ENCODE measurements at places on chromosomes 6 and 20.
A peak's percentile ranks its signal among the peaks of the same experiment; 100 is the strongest.

DNA sequence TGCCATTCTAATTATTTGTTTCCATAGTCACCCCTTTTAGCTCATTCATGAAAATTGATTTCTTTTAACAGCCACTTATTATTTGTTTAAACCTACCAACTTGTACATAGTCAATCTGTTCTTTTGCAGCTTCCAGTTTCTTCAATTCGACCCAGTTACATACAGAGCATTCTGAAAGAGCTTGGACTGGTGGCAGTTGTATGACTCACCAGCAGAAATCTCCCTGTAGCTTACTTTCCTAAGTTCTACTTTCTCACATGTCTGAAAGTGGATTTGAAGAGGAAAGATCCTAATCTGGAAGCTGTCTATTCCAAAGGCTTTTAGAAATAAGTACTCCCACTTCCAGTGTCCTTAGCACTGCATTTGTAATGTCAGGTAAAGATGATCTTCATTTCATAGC lies 447.9 kb downstream of the HTR1B start:
- DNase-seq = no peak

- DNase-seq = no peak
These were observed 390.8 kb upstream of the IRAK1BP1 start for GRCh38 chr6:78476561-78476960.

- no peak for DNase-seq
These were observed 85.8 kb downstream of the SLC35F1 start for GRCh38 chr6:117992856-117993255.

DNA sequence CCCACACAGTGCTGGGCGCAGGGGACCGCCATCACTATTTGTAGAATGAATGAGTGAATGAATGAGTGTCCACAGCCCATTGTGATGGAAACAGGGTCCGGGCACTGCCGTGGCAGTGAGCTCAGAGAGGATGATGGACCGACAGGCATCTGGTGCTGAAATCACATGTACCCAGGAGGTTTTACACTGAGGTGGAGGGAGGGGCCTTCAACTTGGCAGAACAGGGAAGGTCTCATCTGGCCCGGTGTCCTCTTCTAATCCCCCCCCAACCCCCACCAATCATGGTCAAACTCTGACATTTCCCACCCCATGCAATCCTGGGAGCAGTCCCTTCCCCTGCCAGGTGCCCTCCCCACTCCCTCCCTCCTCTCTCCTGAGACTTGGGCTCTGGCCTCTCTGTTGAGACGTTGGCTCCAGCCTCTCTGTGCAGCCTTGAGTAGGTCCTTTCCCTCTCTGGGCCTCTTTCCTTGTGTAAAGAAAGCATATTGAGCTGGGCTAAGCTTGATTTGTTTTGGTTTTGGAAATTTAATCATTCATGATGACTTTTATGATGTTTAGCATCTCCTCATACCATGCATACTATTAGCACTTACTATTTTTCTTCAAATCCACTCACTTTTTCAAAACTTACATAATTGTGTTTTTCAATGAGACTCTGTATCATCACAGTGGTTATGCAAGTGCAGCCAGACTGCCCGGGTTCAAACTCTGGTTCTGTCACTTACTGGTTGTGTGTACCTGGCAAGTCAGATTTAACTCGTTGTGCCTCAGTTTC lies 10.8 kb downstream of the KIAA1755 start:
- no peak for DNase-seq

DNA sequence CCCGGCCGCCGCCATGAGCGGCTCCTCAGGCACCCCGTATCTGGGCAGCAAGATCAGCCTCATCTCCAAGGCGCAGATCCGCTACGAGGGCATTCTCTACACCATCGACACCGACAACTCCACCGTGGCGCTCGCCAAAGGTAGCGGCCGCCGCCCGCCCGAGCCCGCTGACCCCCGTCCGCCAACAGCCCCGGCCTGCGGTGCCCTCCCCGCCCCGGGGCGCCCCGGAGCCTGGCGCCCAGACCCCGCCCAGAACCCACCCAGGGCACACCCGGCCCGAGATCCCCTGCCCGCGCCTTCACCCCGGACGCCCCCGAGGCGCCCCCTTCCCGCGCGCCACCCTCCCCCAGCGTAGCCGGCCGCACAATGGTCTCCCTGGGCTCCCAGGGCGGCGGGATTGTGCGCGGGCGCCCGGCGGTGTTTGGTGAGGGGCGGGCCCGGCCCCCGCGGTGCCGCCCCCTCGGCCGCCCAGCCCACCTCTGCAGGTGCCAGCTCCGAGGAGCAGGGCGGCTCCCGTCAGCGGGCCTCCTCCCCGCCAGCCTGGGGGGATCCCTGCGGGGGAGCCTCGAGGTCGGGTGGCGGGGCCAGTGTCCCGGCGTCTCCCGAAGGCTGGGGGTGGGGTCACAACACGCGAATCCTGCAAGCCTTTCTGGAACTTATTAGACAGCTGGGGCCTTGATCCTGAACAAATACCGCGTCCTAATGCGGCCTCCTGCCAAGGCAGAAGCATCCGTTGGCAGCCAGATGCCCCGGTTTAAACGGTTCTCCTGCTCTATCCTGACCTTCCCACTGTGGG lies 577 bp downstream of the LSM14B start:
- DNase-seq = peak; percentile 55

DNA sequence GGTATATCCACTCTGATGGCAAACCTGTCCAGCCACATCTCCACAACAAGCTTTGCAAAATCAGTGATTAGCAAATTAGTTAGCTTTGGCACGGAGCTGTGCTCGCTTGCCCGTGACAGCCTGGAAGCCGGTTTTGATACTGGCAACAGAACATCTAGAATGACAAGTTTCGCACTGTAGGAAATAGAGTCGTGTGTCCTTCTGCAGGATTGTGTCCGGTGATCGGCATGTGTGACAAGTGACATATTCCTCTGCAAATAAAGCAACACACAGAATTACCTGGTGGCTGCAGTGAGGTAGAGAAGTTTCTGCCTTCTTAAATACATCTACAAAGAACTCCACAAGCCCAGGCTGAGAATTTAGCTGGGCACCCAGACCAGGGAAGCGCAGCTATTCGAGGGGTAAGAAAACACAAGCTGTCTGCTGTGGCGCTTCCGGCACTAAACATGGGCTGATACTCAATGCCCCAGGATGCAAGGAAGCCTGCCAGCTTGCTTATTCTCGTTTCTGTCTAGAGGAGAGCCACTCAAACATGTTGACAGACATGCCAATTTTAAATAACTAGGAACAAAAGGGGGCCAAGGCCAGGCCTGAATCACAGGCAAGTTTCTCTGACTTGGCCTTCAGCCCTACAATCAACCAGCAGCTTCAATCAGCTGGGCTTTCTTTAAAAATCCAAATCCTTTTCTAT lies 22.2 kb downstream of the EIF2S2 start:
- DNase-seq = no peak

- DNase-seq = no peak
These were observed 61.3 kb downstream of the HS3ST5 start for GRCh38 chr6:114281496-114281895.

DNA sequence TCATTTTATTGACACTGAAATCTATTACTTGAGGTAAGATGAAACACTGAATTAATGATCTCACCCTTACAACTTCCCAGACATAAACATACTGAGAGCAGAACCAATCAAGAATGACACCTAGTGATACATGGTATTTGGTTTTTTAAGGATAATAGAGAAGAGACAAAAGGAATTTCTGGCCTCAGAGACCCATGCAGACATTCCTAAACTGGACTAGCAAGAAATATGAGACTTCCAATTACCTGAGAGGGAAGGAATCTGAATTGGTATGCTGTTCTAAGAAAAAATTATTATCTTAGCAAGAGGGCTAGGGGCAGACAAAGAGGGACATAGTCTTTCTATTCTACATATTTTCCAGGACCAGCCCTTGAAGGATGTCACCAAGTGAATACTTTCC lies 141.1 kb downstream of the BMP5 start:
- DNase-seq = no peak

GRCh38 chr6:62086047-62086446 lies 200.0 kb downstream of the KHDRBS2 start:
- no peak for DNase-seq

DNA sequence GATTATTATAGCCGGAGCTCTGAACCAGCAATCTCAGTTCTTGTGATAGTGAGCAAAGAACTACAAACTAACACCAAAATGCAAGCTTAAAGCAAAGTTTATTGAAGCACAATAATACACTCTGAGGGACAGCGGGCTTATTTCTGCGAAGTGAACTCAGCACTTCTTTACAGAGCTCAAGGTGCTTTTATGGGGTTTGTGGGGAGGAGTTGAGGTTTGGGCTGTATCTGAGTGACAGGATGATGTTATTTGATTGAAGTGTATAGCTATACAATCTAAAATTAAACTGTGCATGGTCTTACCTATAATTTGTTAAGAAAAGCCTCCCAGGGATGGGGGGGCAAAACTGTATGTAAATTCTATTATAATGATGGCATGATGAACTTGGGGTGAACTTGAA lies 1.0 kb upstream of the HFE start:
- no peak for DNase-seq

GRCh38 chr6:80647156-80647555 lies 540.7 kb downstream of the BCKDHB start:
- no peak for DNase-seq

GRCh38 chr6:7215798-7216231 lies 97.2 kb downstream of the SSR1 start:
- DNase-seq = no peak

- DNase-seq = no peak
These were observed 104.7 kb upstream of the SGK1 start for GRCh38 chr6:134422426-134423231.

GRCh38 chr6:15819226-15819625 lies 156.4 kb upstream of the DTNBP1 start:
- no peak for DNase-seq

- no peak for DNase-seq
These were observed 14.3 kb upstream of the MAP1LC3A start for GRCh38 chr20:34544109-34544796.

DNA sequence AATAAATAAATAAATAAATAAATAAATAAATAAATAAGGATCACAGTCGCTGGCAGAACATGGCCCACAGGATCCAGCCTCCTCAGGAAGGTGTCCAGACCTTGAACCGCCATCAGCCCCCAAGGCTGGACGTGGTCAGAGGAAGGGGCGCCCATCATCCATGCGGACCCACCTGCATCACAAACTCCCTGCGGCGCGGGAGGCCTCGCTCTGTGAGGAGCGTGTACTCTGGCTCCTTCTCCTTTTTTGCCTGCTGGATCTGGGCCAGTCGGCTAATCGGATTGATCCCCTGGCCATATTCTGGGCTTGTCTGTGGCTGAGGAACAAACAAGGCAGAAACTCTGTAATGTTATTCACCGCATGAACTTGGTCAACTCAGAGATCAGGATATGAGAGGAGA lies 65.2 kb downstream of the STAU1 start:
- DNase-seq = no peak

- peak; percentile 46 for DNase-seq
These were observed 39.9 kb downstream of the RPRD1B start for GRCh38 chr20:38073307-38074071.

- no peak for DNase-seq
These were observed 129.5 kb downstream of the ASCC3 start for GRCh38 chr6:100751590-100751989.

DNA sequence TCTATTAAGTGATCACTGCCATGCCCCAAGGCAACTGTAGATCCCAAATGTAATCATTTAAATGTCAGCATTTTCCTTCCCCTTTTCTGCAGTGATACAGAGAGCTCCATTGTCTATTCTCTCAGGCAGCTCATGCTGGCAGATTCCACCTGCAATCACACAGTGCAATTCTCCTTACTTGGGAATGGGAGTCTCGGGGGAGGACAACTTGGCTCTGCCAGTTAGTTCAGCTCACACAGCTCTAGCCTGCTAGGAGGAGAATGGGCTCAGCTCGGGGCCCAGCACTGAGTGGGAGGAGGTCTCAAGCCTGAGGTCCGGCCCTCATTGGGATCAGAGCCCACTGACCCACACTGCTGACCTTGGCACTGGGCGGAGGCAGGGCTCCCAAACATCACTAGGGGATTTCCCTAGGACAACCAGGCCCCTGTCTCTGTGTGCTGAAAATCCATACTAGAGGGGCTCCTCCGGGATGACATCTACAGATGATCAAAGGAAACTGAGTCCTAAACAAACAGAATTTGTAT lies 109.2 kb upstream of the ASF1A start:
- DNase-seq = no peak

DNA sequence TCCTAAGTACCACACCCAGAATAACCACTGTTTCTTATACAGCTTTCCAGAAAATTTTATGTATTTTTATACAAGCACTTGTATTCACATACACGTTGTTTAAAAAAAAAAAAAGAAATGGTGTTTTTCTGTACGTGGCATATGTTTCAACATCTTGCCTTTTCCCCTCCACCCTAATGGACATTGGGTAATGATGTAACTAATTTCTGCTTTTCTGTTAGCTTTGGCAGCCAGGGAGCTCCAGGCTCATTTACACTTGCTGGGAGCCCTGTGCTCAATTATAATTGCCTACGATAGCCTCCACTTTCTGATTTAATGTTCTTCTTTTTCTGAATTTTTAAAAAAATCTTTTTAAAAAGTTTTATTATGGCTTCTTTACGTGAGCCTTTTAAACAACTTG lies 352.4 kb downstream of the UTRN start:
- DNase-seq = no peak

DNA sequence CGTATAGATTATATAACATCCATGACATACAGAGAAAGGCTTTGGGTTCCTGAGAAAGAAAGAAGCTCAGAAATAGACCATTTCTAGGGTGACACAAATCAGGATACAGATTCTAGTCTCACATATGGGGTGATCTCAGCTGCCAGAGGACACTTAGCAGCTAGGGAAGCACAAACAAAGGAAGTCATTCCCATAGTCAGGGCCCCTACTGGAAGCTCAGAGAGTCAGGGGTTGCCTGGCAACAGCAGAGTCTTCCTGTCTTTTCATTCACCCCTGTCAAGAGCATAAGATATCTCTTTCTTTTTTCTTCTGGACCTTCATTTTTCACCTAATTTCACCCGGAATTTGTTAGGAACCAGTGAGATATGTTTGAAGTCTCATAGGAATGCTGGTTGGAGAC lies 81.9 kb upstream of the IYD start:
- DNase-seq = no peak

DNA sequence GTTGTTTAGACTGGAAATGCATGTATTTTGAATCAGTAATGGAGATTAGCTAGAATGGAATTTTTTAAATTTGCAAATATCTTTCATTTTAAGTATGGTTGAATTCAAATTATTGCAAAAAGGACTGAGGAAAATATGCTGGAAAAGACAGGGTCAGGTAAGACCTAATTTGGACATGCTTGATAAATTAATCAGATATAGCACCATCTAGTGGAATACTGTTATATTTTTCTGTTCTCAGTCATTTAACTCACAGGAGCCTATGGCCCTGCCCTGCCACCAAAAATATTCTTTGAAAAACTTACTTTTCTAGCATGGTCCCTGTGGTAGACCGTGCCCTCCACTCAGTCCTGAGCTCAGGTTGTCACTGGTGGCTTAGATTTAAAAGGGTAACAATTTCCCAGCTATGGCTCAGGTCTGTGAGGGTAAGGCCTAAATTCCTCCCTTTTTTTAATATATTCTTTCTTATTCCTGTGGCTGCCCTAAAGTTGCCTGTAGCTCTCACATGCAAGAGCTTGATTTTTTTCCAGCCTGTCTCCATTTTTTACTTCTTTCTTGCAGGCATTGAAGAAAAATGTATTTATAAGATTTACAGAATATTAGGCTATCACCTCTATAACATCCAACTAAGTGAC lies 25.3 kb upstream of the KIAA1586 start:
- peak; percentile 61 for DNase-seq

- DNase-seq = no peak
These were observed 24.6 kb downstream of the CYP24A1 start for GRCh38 chr20:54148947-54149764.

- no peak for DNase-seq
These were observed 611.3 kb downstream of the HDGFL1 start for GRCh38 chr6:23180504-23181293.

- DNase-seq = no peak
These were observed 11.3 kb downstream of the PAQR8 start for GRCh38 chr6:52373151-52373690.

Data from GM10248 (cell line).